CMK (cell line): ENCODE measurements at places on chromosomes 1 and 21.

DNA sequence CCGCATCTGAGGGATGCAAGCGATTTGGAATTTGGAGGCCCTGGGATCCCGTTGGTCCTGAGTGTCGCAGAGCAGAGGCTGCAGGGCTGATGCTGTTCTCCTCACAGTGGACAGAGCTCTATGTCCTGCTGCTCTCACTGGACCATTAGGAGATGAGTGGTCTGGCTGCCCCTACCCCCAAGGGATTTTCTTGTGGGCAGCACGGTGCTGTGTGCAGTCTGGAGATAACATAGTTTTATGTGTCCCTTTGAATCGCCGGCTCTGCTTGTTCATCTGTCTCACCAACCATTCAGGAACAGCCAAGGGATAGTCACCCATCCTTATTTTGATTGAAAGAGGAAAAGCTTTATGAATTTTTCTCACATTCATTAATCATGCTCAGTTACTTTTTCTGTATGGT is 49.9 kb downstream of the CHRM3 start:
- DNase-seq: no peak

DNA sequence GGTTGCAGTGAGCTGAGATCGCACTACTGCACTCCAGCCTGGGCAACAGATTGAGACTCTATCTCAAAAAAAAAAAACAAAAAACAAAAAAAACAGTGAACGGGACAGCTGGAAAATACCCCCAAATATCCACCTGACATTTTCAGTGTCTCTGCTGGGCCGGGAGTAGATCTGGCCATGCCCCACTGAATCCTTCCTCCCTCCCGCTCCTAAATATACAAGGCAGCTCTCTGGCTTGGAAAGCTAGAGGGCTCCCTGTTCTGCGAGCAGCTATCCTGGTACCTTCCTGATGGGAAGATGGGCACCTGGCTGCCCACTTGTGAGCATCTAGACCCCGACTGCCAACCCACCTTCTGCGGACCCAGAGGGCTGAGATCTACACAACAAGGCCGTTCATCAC is 21.4 kb downstream of the SPSB1 start:
- DNase-seq: no peak

- no peak for DNase-seq
Observed at GRCh38 chr1:204495078-204495753, 611 bp upstream of the PIK3C2B start.

DNA sequence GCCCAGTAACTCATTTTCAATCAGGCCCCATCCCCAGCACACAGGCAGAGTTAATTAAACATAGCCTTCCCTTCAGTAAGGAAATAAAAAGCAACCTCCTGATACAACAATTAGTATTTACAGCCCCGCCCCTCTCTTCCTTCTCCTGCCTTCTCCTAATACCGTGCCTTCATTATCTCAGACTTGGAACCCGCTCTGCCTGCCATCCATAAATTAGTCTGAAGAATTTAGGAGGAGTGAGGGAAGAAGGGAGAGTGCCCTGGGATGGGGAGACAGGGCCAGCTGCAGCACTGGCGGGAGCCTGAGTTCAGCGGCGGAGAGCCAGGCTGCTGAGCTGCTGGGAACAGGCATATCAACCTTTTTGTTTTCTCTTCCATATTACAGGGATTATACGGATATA is 172.8 kb downstream of the ACTL8 start:
- DNase-seq: no peak
